ENCODE measurements at places on chromosomes 11 and 22.

GRCh38 chr11:45133878-45134277 is 12.6 kb upstream of the PRDM11 start:
- no peak for DNase-seq

- DNase-seq = no peak
These were observed 5.8 kb downstream of the RAPSN start for GRCh38 chr11:47443028-47443700.

DNA sequence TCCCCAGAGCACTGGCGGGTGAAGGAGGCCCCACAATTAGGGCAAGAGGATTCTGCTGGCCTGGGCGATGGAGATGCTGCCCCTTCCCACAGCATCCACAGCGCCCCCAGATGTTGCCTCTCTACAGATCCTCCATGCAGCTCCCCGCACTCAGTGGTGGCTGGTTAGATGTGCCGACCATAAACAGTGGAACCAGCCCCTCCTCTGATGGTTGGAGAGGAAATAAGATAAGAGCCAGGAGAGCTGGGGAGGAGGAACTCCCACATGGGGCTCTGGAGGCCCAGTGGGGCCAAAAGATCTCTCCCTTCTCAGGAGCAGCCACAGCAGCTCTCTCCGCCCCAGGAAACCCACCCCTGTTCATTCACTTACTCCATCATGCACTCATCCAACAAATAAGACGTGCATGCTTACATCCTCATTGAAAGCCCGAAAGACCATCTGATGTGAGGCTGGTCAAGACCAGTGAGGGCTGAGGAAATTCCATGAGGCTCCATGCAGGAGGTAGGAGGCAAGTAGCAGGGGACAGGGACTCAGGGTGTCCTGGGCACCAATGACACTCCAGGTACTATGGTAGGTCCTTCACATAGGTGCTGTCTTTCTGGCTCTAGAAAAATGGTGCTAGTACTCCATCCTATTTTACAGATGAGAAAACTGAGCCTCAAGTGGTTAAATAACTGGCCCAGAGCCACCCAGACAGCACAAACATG is 1.5 kb downstream of the PTGDR2 start:
- DNase-seq = no peak

DNA sequence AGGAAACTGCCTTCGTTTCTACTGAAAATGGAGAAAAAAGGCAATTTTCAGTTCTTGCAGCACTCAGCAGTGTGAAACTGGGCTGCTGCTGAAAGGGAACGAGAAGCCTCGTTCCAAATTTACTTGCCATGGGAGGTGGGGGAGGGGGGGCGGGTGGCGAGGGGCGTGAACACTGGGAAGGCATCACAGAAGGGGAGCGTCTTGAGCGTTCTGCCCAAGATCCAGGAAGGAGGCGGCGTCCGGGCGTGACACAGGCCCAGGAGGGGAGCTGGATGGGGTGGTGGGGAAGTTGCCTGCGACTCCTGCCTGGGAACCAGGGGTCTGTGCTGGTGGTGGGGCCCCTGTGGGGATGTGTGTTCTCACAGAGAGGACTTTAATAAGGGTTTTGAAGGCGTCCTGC is 213.5 kb downstream of the CTTN start:
- DNase-seq = no peak

GRCh38 chr11:100875521-100875869 is 188.4 kb downstream of the ARHGAP42 start:
- no peak for DNase-seq

DNA sequence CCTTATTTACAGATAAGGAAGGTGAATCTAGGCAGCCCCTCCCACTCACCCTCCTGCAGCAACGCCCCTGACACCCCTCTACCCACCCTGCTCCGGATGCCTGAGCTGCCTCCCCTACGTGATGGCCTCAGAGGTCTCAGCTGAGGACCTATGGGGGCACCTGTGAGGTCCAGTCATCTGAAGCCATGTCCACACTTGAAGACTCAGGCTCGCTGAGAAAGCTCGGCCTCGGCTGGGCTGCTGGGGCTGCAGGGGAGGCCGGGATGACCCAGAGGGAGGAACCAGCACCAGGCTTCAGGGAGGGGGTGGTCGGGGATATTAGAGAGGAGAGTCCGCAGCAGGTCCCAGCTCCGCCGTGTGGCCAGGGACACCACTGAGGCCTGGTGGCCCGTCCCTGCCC is 92.8 kb downstream of the BRD1 start:
- no peak for DNase-seq

DNA sequence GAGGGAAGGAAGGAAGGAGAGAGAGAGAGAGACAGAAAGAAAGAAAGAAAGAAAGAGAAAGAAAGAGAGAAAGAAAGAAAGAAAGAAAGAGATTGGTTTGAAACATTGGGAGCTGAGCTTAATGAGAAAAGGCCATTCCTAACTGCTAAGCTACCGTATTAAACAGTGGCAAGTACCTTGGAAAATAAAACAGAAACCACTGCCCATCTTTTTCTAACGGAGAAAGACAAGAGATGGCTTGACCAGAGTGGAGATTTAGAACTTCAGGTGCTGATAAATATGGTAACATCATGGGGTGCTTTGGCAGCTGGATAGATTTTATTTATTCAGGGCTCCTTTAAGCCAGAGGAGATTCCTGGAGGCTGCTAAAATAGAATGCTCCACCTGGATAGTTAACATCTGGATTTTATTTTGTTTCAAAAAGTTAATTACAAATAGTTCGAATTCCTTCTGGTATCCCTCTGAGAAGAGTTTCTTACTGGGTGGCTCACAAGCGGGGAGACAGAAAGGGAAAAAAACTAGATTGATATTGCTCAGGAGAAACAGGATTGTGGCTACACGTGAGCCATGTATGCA is 12.9 kb downstream of the TIMP3 start:
- DNase-seq = no peak

- no peak for DNase-seq
These were observed 2.5 kb downstream of the FCHSD2 start for GRCh38 chr11:73139476-73140198.

GRCh38 chr11:62499944-62500649 is 46.5 kb downstream of the AHNAK start:
- DNase-seq = no peak

DNA sequence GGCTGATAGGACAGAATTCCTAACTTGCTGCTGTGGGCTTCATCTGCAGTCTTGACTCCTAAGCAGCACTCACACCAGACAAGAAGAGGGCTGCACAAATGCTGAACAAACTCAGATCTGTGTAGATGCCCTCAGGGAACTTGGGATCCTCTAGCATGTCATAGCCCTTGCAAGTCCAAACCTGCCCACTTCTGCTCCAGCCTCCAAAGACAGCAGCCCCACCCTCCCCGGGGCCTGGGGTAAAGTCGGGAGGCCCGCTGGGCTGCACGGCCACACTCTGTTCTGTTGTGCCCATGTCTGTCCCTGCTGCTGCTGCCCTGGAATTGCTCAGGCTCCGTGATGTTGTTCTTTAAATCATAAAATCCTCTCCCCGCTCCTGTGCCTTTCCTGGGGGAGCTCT is 28.3 kb downstream of the DRD2 start:
- no peak for DNase-seq

GRCh38 chr11:134497586-134497985 is 85.5 kb upstream of the B3GAT1 start:
- no peak for DNase-seq

DNA sequence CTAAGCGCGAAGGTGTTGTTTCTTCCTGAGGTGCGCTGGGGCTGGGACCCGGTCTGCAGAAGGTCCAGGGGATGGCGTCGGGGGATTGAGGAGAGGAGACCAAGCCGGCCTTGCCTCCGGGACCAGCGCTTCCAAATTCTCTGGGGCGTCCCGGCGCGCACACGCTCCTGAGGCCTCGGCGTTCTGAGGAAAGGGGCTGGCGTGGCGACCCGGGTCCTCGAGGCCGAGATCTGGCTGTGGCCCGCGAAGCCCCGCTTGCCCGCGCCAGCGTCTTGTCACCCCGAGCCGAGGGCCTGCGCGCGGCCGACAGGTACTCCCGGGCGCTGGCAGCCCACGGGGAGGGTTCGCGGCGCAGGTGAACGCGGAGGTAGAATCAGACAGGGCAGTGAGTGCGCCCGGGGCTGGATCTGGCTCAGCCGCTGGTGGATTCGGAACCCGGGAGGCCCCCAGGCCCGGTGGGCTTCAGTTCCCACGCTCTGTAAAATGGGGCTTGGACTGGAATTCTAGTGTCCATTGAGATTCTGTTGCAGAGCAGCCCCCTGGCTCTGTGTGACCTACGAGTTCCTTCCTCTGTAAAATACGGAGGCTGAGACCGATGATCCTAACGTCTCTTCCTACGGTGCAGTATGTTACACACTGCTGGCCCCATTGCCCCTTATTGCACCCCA is 14.7 kb downstream of the SSH3 start:
- no peak for DNase-seq

- no peak for DNase-seq
These were observed 18.8 kb upstream of the ADORA2A start for GRCh38 chr22:24408630-24409029.

DNA sequence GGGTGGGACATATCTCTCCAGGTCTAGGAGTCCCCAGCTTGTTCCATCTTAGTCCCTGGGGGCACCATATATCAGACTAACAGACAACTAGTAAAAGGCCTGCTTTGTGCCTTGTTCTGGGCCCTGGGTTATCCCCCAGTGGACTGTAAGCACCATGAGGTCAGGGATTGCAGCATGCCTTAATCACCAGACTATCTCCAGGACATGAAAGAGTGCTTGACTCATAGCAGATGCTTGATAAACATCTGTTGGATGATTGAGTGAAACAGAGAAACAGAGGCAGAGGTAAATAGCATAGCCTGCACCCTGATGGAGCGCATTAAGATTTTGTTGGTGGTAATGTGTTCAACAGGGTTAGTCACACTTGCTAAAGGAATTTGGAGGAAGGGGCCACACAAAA is 94.1 kb downstream of the MICAL2 start:
- DNase-seq = no peak

- no peak for DNase-seq
These were observed 85.9 kb downstream of the GAB2 start for GRCh38 chr11:78331711-78332110.

- no peak for DNase-seq
These were observed 91.1 kb upstream of the SORL1-AS1 start for GRCh38 chr11:121543836-121544380.

GRCh38 chr22:45006964-45007390 is 2.8 kb downstream of the PHF21B start:
- peak; percentile 42 for DNase-seq

DNA sequence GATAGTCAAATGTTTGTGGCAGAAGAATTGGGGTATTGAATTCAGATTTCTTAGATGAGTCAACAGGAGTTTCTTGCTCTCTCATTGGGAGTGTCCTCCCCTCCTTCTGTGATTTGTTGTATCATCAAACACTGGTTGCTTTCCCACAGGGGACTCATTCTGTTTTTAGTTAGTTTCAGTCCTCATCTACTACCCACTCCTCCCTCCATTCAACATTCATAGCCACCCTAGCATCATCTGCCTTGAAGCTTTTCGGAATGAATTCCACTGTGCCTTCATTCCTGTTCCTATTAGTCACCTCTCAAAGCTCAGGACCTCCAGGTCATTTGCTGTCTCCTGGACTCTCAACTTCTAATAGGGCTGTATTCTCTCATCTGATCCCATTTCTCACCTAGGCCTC is 31.5 kb upstream of the RAB38 start:
- DNase-seq = no peak

- no peak for DNase-seq
These were observed 2.4 kb downstream of the TRMT112 start for GRCh38 chr11:64314805-64315561.

GRCh38 chr11:94007906-94008305 is 13.2 kb upstream of the HEPHL1 start:
- DNase-seq = no peak

DNA sequence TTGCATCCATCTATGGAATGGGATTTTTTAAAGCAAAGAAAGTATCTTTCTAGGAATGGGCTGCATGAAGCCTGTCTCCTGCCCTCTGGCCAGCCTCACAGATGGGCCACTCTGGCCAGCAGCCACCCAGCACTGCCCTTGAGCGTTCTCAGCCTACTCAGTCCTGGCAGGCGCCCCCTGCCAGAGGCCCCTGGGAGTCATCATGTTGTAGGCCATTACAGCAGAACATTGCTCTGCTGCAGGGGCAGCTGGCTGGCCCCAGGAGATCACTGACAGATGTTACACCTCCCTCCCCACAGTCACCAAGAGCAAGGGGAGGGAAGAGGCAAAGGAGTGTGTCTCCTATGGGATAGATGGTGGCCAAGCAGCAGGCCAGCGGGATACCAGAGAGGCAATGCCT is 363.7 kb downstream of the NXPE2 start:
- no peak for DNase-seq

- DNase-seq = no peak
These were observed 10.0 kb upstream of the MMP1 start for GRCh38 chr11:102807921-102808320.

GRCh38 chr11:45926536-45927331 is 4.3 kb downstream of the LARGE2 start:
- no peak for DNase-seq

- DNase-seq = no peak
These were observed 621.4 kb downstream of the BRD1 start for GRCh38 chr22:49206281-49206680.

DNA sequence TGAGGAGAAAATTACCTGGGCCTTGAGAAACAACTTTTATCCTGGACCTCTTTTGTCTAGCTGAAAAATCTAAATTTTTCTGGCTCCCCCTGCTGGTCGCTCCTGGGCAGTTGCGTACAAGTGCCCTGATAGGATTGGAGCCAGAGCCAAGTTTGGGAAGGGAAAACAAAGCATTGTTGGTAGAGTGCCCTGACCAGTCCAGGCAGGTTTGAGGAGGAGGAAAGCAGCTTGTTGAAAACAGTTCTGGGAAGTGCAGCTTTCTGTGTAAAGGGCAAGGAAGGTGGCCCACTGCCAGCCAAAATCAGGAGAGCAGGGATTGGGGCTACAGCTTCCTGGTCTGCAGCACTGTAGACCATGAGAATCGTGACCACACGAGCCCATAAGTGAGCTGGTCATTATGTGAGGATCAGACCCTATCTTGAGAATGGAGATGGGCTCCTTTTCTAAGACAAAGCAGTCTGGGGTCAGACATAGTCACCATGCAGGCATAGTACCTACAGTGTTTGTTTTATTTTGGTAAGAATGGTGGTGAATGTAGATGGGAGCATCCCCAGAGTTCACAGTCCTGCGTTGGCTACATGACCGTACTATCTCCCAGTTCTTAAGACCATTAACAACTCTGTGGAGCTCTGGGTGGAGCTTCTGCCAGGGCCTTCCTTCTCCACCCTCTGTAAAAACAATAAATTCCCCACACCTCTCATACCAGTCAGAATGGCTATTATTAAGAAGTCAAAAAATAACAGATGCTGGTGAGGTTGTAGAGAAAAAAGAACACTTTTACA is 21.3 kb upstream of the PIK3IP1 start:
- DNase-seq = peak; percentile 77

GRCh38 chr11:45285250-45285828 is 802 bp downstream of the SYT13 start:
- no peak for DNase-seq

DNA sequence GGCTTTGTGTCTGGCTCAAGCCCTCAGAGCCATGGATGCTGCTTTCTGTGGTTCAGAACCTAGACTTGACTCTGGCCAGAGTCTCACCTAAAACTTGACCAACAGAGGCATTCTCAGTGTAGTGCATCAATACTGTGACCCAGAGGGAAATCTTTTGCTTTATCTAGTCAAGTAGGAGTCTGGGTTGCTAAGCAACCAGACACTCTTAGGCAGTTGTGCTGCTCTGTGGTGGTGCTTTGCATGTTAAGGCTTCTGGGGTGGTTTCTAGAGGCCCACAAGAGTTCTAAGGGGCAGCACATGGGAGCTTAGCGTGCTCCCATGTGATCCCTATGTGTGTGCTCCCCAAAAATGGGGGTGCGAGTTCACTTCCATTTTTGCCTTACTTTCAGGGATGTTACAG is 224.6 kb upstream of the PLET1 start:
- DNase-seq = no peak

- DNase-seq = no peak
These were observed 3.2 kb upstream of the FLI1 start for GRCh38 chr11:128690665-128691101.
